H9 (cell line): ENCODE measurements at places on chromosomes 11 and 22. TPM values are rescaled to one million over a fixed set of nuclear protein-coding genes. Genes with fewer than 3 reads are reported as not detected.

The OR4A47 gene
- total RNA-seq, result not detected in 2 replicates

DNA sequence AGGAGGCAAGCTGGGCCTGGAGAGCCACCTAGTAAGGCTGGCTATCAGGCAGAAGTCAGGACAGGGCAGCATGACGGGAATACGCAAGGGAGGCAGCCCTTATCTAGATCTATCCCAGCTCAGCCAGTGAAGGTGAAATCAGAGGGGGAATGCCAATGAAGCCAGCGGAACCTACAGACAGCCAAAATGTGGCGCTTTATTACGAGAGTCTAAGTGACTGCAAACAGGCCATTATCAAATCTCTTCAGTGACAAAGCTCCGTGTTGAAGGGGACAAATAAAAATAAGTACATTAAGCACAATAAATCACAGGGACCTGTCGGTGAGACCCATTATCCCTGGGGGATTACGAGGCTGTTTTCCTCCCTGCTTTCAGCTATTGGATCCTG, 22.8 kb downstream of the LARGE1 start:
- peak; percentile 66 for DNase-seq

The TMEM41B gene
- 48.5 and 48.7 TPM in 2 replicates for total RNA-seq

- DNase-seq, result peak; percentile 87
Observed at GRCh38 chr11:123509737-123510578, 79.9 kb downstream of the GRAMD1B start.

The MYRF gene
- total RNA-seq, result 12.9 and 13.9 TPM in 2 replicates

- no peak for DNase-seq
Observed at GRCh38 chr11:44970293-44970692, 19.6 kb upstream of the TP53I11 start.

GRCh38 chr11:129440028-129440713, 64.5 kb downstream of the BARX2 start:
- peak; percentile 53 for DNase-seq

The RCOR2 gene
- 117 and 118 TPM in 2 replicates for total RNA-seq

GRCh38 chr11:16454289-16454863, 98.0 kb upstream of the SOX6 start:
- DNase-seq, result no peak

GRCh38 chr11:43392713-43393112, 34.0 kb downstream of the TTC17 start:
- DNase-seq, result no peak

DNA sequence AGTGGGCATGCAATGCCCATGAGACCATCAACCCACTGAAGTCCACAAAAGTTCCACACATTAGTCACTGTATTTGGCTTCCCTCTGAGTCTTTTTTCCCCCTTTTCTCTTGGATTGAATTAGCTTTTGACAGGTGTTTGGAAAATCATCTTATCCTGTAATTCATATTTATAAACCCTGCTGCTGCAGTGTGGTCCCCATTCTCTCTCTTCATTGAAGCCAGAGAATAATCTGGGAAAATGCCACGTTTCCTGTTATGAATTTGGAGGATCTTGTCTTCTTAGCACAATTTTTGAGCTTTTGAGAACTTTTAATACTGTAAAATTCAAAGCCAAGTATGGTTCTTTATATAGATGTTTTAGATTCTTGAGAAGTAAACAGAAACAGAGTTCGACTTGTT, 84.8 kb downstream of the UVRAG start:
- DNase-seq, result no peak

- no peak for DNase-seq
Observed at GRCh38 chr11:78080818-78081495, 1.3 kb upstream of the NDUFC2 start.

DNA sequence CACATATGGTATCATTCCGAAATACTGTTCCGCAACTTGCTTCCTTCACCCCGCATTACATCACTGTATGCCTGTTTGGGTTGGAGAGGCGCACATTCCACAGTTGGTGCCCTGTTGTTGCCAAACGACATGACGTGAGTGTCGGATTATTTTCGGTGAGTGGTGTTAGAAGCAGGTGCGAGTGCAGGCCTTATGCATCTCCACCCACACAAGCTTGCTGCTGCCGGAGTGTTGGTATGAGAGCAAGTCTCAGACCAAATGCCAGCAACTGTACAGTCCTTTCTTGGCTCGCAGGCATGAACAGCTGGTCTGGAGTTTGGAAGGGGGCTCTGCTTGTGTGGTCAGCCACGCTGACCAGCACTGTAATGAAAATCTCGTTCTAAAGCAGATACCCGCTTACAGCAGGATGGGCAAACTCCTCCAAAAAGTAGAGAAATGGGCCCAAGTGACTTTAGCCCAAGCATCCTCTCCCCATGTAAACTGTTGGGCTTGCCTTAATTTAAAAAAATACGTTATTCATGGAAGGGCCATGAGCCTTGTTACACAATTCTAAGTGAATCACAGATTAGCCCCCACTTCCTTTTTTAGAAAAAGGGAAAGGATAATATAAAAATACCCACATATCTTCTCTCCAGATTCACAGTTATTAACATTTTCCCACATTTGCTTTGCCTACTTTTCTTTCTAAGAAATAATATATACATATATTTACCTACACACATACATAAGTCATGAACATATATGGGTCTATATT, 48.7 kb upstream of the OR9Q1 start:
- no peak for DNase-seq
